ENCODE measurements at places on chromosomes 6 and 20. TPM values are rescaled to one million over a fixed set of nuclear protein-coding genes. Genes with fewer than 3 reads are reported as not detected.

The BNIP5 gene
- total RNA-seq: not detected

GRCh38 chr20:33391722-33392415, 9.4 kb downstream of the CDK5RAP1 start:
- no peak for DNase-seq

GRCh38 chr6:62393608-62394007, 107.6 kb upstream of the KHDRBS2 start:
- DNase-seq: no peak

GRCh38 chr6:117564681-117565080, 37.6 kb downstream of the GOPC start:
- no peak for DNase-seq

DNA sequence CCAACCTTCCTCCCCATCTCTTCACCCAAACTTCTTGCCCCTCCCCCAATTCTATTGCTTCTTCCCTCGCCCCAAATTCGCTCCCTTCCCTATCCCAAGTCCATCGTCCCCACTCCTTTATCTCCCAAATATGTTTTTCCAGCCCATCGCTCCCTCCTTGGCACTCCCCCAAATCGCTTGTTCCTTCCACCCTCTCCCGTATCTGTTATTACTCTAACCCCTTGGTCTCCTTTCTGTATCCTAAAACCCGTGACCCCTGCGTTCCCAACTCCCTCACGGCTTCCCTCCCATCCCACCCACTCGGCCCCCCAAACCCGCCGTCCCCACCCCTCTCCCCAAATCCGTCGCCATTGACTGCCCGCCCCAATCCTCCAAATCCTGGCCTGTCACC, 584 bp downstream of the MTCH1 start:
- no peak for DNase-seq

DNA sequence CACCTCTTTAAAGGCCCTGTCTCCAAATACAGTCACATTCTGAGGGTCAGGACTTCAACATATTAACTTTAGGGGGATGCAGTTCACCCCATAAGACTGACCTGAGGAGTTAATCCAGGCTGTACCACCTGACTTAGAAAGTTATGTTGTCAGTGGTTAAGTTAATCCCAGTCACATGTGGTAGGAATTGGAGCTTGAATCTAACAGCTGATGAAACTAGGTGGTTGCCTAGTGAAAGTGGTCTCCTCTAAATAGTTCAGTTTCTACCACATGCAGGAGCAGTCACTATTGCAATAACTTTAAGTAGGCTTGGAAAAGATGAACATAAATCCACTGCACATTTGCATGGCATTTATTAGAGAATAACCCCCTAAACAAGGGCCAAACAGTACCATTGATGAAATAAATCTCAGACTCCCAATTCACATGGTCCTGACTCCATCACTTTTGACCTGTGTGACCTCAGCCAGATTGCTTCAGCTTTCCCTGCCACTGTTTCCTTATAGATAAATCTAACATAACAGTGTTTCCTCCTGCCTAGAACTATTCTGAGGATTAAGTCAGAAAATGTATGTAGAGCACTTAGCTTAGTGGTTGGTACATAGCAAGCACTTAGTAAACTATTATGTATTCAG, 20.1 kb downstream of the SAMD5 start:
- peak; percentile 65 for DNase-seq

The TNFRSF21 gene
- total RNA-seq: 3.1 TPM

- DNase-seq: no peak
These were observed 34.9 kb downstream of the BTBD3 start for GRCh38 chr20:11952639-11953038.

DNA sequence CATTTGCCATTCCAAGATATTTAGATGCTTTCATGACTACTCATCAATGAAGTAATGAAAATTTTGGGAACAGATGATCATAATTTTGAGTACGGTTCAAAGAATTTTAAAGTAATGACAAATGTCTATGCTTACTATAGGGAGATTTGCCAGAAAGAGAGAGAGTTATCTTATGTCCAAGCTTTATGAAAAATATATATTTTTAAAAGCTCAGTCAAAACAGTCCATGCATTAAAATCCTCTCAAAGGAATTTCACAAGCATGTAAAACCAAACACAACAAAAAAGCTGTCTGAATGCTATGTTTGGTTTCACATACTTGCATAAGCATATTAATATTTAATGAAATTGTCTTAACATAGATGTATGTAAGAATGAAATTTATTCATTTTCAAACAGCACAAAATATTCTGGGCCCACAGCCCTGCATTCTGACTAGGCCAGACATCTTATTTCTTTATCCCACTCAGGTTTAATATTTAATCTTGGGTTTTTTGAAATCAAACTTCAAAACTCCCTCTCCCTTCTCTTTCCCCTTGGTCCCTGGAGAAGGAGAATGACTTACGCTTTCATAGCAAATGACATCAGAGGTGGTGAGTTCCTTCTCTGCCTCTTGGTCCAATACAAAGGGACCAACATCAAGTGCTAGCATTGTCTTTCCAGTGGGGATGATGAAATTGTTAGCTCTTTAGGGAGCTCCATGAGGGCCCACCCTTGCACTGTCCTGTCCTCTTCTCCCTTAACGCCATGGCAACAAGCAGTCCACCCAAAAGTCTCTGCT, 94.2 kb downstream of the ADAT2 start:
- DNase-seq: no peak

DNA sequence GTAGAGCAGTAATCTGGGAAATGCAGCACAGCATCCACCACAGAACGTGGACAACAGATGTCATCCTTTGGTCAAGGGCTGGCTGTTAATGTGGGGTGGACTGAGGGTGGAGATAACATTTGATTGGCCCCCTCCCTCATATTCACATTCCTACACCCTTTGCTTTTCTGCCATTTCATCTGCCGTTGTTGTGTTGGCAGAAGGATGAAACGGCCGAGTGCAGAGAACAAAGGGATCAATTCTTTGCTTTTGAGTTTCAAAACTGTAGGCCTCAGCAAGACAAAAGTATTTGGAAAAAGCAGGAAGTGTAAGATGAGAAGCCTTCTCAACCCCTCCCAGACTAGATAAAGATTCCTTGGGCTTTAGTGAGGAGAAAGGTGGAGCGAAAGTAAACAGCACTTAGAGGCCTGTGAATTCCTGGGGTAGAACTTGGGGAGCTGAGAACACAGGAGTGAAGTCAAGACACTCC, 74.2 kb upstream of the PHIP start:
- DNase-seq: no peak

DNA sequence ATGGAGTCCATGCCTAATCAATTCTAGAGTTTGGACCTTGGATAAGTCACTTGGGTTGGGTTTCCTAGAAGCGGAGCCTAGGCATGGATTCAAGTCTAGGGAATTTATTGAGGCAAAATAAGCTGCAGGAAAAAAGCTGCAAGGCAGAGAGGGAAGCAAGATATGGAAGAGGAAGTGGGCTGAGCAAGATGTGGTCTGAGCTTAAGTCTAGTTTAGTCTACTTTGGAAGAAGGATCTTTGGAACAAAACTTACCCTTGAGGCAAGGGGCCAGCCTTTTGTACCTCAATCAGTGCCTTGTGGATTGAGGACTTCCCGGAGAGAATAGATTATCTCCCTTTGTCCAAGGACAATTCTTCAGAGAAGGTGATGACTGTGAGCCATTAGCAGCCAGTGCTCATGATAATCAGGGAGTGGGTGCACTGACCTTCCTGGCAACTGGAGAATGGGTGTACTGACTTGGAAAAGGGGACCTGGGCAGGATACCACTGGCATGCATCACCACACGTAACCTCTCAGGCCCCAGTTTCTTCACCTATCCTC, 10.9 kb downstream of the ZSCAN9 start:
- no peak for DNase-seq

DNA sequence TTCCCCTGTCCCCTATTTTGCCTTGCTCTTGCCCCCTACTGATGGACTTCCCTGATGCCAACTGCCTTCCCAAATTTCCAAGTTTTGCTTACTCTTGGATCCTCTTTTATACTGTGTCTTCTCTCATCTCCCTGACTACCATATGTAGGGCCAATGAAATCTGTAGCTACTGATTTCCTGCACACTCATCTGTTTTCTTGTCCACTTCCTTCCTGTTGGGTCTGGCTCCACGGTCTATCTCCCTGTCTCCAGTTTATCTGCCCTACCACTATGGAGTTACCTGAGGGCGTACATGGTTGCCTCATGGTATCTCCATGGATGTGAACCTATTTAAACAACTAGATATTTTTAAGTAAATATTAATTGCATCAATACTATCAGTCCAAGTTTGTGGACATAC, 140.3 kb upstream of the MCHR2 start:
- DNase-seq: no peak

DNA sequence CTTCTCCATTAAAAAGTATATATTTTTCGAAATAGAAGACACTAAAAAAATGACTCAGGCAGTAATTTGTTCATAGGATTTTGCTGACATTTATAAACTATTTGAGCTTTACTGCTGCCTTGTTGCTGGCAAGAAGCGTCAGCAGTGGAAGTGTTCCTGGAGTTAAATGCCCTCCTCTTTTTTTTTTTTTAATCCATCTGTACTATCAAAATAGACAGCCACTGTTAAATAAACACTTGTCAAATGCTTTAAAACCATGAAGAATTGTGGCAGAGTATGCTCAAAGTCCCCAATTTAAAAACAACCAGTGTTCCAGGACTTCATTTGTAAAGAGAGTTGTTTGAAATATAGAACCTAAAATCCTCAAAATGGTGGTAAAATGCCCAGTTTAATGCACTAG, 253.8 kb downstream of the NKAIN2 start:
- DNase-seq: no peak

GRCh38 chr6:111812060-111813038, 60.9 kb downstream of the FYN start:
- DNase-seq: no peak

DNA sequence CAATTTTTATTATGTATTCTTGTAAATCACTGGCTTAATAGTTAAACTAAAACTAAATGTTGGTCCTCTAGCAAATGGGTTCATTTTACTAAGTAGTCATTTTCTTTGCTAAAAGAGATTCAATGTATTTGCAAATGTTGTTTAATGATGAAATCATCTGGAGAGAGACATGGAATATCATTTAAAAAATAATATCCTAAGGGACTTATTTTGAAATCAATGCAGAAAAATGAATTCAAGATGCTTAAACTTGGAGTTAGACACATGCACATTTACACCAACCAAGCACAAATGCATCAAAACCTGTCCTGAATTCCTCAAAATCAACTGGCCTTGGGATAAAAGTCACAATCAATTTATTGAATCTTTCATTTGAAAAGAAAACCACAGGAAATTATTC, 165.0 kb upstream of the RNF217 start:
- no peak for DNase-seq

The LTA gene
- not detected for total RNA-seq

GRCh38 chr6:135227758-135228157, 46.6 kb downstream of the MYB start:
- no peak for DNase-seq

- no peak for DNase-seq
These were observed 115.7 kb downstream of the SCML4 start for GRCh38 chr6:107708435-107708834.

GRCh38 chr6:44487586-44487985, 100.1 kb downstream of the CDC5L start:
- peak; percentile 94 for DNase-seq

GRCh38 chr6:36753671-36754405, 56.2 kb downstream of the RAB44 start:
- DNase-seq: no peak

The SAPCD1 gene
- total RNA-seq: 1.5 TPM

The ME1 gene
- 6.4 TPM for total RNA-seq

The CDH26 gene
- 0.06 TPM for total RNA-seq

DNA sequence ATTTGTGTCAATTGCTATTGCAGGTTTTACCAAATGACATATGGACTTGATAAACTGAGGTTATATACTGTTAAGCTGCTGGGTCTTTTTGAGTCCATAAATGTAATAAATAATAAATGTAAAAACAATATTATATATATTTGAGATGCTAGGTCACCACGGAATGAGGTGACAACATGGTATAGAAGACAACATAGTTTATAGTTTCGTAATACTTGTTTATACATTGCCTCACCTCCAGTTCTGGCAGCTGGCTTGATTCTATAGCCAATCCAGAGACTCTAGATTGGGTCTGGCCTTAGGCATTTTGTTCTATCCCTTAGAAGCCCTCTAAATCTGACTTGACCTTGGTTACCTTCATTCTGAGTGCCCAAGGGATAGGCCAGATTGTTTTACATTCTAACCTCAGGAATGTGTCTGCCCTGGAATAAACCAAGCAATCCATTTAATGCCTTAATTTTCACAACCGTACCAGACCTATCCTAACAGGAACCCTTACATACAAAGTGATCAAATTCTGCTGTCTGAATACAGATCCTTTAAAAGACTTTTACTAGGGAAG, 61.5 kb upstream of the STXBP5 start:
- DNase-seq: peak; percentile 67
